Stimulated activated CD4-positive, alpha-beta T cell treated with anti-CD3 and anti-CD28 coated beads, Interleukin-1b, Interleukin-23, amount 100 ng/mL, for 48 hours (primary cell): ENCODE measurements at places on chromosomes 13 and 19.

- no peak for DNase-seq
Observed at GRCh38 chr13:98459171-98459681, 117.7 kb downstream of the STK24 start.

DNA sequence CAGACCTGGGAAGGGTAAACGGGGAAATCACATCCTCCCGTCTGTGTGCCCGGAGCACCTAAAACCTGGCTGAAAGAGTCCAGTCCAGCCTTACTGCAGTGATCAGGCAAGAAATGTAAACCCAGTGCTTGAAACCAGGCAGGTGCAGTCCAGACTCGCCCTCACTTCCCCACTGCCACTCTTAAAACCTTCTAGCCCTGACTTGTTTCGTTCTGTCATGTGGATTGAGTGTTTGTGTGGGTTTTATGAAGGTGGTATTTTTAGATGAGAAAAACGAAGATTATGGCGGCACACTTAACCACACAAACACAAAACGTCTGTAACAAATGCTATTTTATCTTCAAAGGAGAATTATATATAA, 839 bp upstream of the CKAP2 start:
- peak; percentile 8 for DNase-seq

- no peak for DNase-seq
Observed at GRCh38 chr19:40283414-40284250, 1.5 kb downstream of the AKT2 start.

DNA sequence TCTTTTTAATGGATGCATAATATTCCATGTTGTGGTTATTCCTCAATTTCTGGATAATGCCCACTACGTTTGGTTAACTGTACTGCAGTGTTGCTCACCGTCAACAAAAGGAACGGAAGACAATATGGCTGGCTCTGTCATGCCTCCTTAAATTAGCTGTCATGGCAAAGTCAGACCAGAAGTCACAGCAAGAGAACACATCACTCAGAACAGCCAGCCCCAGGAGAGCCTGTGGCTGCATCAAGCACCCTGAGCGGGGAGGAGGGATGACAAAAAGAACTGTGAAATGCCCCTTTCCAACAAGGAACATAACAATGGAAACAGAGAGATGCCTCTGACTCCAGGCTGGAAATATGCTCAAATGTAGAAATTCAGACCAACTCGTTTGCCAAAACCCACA, 366.0 kb upstream of the ZNF507 start:
- no peak for DNase-seq

DNA sequence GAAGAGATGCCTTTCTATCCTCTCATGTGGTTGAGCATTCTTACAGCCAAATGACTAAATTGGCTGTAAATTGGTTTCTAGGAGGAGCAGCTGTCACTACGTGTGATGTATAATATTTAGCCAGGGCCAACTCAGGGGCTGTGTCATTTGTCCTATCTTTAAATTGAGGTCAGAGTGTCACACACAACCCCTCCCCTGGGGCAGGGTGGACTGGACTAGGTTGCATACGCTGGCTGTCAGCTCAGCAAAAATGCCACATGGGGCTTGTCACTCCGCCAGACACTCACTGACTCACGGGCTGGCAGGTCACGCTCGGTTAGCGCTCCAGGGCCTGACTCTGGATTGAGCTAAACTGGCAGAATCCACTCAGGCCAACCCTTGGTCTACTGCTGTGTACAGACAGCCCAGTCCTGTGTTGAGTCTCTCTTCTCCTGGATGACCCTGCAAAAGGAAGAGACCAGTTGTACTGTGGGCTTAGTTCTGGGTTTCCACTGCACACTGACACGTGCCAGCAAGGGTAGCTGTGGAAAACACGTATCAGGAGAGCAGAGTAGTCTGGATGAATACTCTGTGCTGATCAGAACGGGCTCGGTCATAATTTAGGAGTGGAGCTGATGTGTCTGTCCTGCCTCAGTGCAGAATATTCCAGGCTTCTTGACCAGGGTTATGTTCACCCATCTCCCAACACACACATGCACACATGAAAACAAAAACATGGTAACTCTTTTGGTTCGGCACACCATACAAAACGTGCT, 29.1 kb downstream of the SHISA2 start:
- no peak for DNase-seq
